ENCODE measurements at places on chromosomes 12 and 14. TPM values are rescaled to one million over a fixed set of nuclear protein-coding genes. Genes with fewer than 3 reads are reported as not detected.
A peak's percentile ranks its signal among the peaks of the same experiment; 100 is the strongest.

- DNase-seq = peak; percentile 55
Observed at GRCh38 chr14:55240526-55241178, 30.6 kb upstream of the FBXO34 start.

KDM2B gene
- total RNA-seq = 23.4 TPM

GRCh38 chr12:52206304-52207040 is 14.7 kb upstream of the KRT80 start:
- no peak for DNase-seq

MYBPC1 gene
- total RNA-seq = not detected

GRCh38 chr14:73457924-73458182 is 493 bp downstream of the NUMB start:
- no peak for DNase-seq

- DNase-seq = no peak
Observed at GRCh38 chr12:96225044-96225855, 31.1 kb downstream of the ELK3 start.

All from astrocyte (in vitro differentiated cells and primary cell).